ENCODE measurements at places on chromosomes 3 and 15.

DNA sequence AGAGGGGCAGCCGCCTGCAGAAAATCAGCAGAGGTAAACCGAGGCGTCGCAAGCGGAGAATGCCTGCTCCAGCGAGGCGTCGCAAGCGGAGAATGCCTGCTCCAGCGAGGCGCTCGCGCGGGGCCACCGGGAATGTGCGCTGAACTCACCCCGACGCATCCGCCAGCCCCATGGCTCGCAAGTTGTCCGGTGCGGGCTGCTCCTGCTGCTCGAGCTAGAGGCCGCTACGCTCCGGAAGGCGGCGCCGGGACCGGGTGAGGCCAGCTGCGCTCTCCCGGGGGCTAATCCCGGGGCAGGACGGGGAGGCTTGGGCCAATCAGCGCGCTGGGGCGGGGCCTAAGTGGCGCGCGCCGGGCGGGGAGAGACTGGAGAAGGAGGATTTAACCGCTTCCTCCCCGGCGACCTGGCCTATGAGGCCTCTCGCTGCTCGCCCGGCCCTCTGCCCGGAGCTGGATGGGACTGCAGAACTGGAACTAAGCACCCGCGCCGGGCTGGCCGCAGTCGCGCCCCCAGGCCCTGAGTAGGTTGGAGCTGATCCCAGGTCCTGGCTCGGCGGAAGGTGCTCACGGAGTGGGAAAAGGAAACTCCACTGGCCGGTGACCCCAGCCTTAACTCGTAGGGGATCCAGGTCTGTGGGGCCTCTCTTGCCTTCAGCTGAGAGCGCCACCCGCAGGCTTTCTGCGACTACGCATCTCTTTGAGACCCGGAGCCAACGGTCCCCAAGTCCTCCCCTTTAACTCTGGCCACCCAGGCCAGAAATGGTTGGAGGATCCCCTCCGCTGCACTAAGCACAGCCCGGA is at the start of gene SLC26A6:
SLC26A6 (minus strand) TSS at position 240 of the 800 bp plus-strand sequence; CDS start at position 172, 68 bp downstream.
- DNase-seq, result peak; percentile 93

DNA sequence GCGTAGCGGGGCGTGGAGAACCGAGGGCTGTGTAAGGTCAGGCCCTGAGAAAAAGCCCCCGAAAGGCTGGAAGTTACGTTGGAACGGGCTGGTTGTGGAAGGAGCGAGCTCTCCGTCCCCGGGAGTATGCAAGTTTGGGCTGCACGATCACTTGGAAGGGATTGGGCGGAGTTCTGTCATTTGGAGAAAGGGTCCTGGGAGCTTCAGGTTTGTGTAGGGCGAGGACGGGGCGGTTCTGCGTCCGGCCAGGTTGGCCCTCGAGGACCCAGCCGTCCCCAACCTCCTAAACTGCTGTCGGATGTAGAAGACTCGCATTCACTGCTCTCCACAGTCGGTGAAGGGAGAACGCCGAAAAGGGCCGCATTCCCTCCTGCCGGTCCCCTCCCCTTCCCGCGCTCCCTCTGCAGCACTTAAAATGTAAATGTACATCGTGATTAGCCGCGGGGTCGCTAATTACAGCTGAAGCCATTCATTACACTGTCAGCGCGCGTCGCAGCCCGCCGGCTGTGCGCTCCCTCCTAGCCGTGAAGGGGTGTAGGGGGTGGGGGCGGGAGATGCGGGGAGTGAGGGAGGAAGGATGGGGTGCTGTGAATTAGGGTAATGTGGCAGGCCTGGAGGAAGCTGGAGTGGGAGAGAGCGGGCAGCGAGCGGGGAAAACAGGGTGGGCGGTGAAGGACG is 2.5 kb upstream of the RPP25 start:
- no peak for DNase-seq

DNA sequence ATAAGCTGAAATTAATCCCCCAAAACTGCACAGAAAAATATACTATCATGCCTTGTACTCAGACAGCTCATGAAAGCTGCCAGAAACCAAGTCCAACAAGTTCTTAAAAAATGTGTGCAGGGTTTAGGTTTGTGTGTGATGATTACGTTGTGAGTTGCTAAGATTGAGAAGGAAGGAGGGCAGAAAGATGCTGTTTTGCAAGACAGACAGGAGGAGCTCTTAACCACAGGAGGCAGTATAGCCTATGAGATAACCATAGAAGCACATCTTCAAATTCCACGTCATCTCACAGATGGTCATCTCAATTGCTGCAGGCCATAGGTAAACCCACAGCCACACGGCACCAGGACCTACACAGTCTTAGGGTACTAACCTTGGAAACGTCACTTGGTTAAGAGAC is 191.9 kb downstream of the STT3B start:
- DNase-seq, result no peak

- no peak for DNase-seq
Measured at GRCh38 chr3:138935505-138935862, 11.5 kb downstream of the FOXL2 start.

- no peak for DNase-seq
Measured at GRCh38 chr3:59876533-59877062, 826.8 kb upstream of the CFAP20DC start.

DNA sequence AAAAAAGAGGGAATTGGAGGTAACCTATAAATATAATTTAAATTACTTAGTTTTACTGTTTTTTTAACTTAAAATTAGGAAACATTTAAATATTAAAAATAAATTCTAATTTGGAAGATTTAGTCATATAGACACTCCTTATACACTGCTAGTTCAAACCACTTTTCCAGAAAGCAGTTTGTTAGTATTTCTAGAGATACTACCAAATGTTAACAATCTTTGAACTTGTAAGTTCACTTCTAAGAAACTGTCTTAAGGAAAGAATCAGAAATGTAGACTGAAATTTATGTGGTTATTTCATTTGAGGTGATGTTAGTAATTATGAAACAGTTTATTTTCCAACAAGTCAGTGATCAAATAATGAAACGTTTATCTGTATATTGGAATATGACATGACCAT is 22.7 kb downstream of the CTDSPL2 start:
- no peak for DNase-seq

DNA sequence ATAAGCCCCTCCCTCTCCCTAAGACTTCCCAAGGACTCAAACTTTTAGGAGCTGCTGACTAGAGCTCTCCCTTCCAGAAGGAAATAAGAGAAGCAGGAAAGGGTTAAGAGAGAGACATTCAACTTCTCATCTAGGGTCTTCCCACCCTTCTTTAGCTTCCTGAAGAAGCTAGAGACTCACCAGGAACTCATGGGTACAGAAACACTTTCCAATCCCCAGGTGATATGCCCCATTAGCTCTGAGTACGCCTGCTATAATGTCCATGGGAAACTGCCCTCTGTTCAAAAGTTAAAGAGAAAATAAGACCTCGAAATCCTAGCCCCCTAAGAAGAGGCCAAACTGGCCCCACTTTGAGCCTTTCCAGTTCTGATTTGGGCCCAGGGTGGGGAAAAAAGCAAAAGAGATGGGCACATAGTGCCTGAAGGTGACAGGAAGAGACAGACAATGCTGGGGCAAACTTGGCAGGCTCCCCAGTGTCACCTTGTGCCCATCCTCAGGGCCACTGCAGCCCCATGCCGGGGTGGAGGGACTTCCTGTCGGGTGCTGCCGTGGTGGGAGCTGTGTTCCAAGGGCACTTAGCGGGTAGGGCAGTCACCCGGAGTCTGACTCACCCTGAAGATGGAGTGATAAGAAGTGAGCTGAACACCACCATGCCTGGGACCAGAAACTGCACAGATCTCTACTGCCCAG is 29.5 kb downstream of the CCDC12 start:
- peak; percentile 42 for DNase-seq

DNA sequence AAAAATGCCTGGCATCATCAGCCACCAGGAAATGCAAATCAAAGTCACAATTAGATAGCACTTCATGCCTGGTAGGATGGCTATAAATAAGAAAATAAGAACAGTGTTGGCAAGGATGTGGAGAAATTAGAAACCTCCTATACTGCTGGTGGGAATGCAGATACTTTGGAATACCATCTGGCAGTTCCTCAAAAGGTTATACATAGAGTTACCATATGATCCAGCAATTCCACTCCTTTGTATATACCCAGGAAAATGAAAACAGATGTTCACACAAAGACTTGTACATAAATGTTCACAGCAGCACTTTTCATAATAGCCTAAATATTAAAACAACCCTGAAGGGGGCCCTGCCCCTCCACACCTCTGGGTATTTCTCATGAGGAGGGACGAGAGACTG is 13.7 kb downstream of the ACSBG1 start:
- DNase-seq, result no peak

DNA sequence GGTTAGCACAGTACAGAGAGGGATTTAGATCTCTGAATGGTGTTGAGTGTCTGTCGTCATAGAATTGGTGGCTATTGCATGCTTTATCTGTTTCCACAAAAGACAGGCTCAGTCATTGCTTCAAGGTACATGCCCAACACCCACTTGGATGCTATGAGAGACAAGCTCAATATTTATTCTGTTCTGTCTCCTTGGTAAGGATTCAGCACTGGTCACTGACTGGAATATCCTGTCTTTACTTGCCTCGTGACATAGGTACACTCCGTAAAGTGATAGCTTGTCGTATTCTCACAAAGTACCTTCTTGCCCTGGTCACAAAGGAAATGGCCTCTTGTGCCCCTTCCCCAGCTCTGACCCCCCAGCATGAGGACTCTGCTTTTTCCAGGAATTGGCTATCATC is 72.8 kb upstream of the CTNNB1 start:
- DNase-seq, result no peak

GRCh38 chr15:98809273-98809672 is 160.9 kb downstream of the IGF1R start:
- DNase-seq, result no peak

GRCh38 chr15:47384341-47384740 is 333.0 kb upstream of the SEMA6D start:
- no peak for DNase-seq
